ENCODE measurements at places on chromosomes 5 and 9.

DNA sequence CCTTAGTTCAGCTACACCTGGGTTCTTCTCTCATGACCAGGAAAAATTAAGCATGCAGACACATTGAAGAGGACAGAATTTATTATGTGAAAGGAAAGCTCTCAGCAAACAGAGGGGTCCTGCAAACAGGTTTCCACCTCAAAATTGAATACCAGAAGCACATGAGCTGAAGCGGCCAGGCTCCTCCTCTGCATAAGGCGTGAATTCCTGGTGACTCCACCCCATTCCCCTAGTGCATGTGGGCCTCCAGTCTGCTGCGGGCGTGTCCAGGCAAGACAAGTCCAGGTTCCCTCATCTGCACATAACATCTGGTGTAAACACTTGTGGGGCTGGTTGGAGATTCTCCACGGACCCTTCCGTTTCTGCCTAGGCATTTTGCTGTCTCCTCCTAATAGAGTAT is 1156.4 kb downstream of the FOXD4L5 start:
- DNase-seq: no peak

- peak; percentile 33 for DNase-seq
Observed at GRCh38 chr5:131379723-131380122, 115.9 kb downstream of the CDC42SE2 start.

DNA sequence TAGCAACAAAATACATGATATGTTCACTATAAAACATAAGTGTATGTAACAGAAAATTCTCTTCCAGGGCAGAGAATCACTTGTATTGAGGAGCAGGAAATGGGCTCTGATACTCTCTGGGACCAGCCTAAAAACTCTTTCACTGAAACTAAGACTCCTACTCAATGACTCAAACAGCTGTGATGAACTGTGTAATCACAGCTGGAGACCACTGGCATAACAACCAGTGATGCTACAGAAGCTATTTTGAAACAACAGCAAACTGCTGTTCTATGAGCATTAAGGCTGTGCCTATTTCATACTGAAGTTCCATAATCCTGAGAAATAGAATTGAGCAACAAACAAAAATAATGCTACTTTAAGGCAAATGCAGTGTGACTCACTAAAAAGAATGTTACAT is 594.0 kb downstream of the HINT1 start:
- DNase-seq: peak; percentile 39

GRCh38 chr9:134420974-134421432 is 94.7 kb downstream of the RXRA start:
- no peak for DNase-seq

DNA sequence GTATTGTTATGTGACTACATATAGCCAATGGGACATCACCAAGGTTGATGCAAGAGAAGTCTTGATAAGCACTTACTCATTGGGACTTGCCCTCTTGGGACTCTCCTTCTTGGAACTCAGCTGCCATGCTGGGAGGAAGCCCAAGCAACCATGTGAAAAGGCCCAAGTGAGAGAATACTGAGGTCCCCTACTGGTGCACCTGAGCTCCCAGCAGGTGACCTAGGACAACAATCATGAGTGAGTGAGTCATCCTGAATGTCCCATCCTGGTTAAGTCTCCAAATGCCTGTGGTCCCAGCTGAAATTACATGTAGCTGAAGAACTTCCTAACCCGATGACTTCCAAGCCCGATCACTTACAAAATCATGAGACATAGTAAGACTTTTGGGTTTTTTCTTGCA is 260.7 kb downstream of the ICE1 start:
- DNase-seq: no peak

GRCh38 chr9:134412298-134412711 is 86.0 kb downstream of the RXRA start:
- DNase-seq: no peak

- no peak for DNase-seq
Observed at GRCh38 chr5:98836175-98836574, 62.7 kb downstream of the RGMB start.

GRCh38 chr9:113909421-113909820 is 33.3 kb downstream of the ZNF618 start:
- no peak for DNase-seq

DNA sequence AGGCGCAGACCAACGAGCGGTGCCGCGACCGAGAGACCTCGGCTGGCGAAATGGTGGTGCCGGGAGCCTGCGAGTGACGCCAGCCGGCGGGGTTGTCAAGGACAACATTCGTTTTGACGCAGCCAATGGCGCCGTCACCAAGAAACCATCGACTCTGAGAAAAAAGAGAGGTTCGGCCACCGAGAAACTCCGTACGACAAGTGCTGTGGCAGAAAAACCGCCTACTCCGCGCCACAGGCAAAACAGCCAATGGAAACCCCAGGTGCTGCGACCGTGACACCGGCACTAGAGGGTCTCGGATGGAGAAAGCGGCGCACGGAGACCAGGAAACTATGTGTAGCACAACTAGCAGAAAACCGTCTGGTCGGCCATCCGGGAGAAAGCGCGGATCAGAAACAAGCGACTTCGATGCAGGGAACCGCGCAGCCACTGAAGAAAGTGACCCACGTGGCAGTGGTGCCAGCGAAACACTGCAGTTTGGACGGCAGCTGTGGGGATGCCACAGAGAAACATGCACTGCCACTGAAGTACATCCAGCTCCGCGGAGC is 88.8 kb downstream of the ANXA2R start:
- peak; percentile 68 for DNase-seq

- DNase-seq: no peak
Observed at GRCh38 chr9:110476251-110476650, 103.3 kb downstream of the SVEP1 start.

DNA sequence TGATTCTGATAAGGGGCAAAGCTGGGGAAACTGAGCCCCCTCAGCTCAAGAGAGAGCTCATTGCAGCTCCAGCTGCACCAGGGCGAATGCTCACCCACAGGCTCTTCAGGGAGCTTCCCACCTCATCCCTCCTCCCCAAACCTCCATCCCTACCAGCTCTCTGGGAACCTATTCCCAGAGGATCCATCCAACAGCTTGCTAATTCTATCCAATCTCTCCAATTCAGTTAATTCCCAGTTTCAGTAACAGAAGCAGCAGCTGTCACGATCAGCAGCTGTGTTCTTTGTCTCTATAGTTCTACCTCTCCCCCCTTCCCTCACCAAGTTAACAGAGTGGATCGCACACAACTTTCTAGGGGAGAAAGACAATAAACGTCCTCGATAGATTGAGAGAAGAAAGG is 135.5 kb upstream of the EFNA5 start:
- no peak for DNase-seq

GRCh38 chr5:34598177-34598794 is 57.8 kb upstream of the RAI14 start:
- peak; percentile 93 for DNase-seq

DNA sequence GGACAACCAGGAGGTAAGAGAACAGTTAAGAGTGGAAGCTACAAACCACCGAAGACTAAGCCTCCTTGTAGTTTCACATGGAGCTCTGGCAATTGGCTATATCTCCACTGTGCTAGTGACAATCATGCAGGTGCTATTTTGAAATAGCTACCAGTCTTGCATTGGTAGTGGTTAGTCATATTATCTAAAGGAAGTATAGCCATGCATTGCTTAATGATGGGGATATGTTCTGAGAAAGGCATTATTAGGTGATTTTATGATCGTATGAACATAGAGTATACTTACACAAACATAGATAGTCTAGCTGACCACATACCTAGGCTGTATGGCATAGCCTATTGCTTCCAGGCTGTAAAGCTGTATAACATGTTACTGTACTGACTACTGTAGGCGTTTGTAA is 28.4 kb downstream of the HSDL2 start:
- DNase-seq: no peak

GRCh38 chr5:88734983-88735382 is 148.0 kb downstream of the MEF2C start:
- DNase-seq: no peak

DNA sequence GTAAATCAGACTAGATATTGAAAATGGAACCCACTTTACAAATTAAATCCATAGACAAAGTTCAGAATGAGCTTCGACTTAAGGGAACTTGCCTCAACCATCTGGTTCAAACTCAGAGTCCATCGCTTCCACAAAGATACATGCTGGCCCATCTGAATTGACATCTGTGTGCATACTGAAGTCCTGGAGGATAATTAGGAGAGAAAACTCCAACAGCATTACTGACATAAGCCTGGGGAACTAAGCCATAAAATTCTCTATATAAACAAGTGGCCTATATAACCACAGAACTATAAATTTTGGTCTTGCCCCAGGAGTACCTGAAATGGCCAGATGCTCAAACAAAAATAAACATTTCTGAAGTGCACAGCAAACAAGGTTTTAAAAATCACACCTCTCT is 94.4 kb downstream of the IZUMO3 start:
- DNase-seq: no peak

- DNase-seq: no peak
Observed at GRCh38 chr9:24359046-24359445, 186.7 kb downstream of the IZUMO3 start.

- no peak for DNase-seq
Observed at GRCh38 chr5:14668181-14668591, 3.7 kb downstream of the OTULIN start.

DNA sequence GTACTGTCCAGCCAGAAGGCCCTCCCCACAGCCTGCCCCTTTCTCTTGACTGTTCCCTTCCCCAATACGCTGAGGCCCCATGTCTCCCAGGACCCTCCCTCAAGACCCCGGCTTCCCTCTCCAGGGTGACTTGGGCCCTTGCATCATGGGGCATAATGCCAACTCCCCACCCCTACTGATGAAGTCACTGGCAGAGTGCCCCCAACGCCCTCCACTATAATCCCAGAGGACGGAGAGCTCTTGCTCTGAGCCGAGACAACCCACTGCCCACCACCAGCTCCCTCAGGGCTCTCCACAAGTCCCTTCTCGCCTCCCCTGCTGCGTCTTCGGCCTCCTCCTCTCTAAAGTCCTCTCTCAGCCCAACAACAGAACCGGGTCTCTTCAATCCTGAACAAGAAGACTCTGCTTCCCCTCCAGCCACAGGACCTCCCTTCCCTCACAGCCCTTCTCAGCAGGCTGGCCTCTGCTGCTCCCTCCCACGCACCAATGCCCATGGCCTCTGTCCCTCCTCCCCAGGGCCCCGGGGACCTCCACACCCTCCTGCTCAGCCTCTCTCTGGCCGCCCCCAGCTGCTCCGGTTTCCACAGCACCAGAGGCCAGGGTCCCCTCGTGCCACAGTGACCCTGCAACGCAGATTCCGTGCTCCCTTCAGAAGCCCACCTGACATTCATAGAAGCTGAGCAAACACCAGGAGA is 47.6 kb downstream of the ADAMTS2 start:
- DNase-seq: no peak

- DNase-seq: no peak
Observed at GRCh38 chr9:109134167-109134578, 14.4 kb upstream of the TMEM245 start.

DNA sequence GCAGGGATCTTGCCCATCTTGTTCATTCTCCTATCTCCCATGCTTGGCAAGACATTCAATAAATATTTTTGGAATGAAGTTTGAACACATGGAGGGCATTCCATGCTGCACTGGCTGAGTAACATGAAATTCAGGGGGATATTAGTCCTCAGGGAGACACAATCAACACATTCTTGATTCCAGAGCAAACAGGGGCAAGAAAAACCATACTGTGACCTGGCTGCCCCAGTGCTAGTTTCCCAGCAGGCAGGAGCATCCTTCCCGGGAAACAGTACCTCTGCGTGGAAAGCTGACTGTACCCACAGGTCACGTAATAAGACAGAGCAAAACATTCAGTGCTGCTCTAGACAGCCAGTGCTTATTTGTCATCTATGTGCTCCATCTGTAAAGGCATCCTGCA is 66.3 kb upstream of the SPOCK1 start:
- peak; percentile 90 for DNase-seq

DNA sequence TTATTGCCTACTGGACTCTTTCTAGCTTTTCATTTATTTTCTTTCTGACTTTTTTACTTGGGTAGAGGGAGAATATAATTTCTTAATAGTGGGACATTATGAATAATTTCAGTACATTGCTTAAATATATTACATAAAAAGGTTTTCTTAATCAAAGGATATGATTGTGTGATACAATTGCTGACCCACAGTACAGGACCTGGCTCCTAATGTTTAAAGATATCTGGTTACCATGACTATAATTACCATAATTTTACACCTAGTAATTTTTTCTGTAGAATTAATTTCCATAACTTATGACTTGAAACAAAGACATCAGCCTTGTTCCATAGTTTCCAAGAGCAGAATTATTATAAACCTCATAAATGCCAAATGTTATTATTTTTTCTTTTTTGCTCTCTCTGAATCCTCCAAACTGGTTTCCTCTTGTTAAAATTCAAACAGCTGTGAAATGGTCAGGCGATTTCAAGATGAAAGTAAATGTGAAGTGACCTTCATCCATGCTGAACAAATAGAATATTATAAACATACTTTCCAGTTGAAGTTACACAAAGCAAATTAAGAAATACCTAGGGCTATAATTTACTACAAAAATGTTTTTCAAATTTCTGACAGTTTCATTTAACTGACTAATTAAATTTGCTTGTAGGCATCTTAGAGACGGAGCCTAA is 301.2 kb upstream of the TYRP1 start:
- no peak for DNase-seq

GRCh38 chr5:34944460-34945047 is 15.2 kb downstream of the DNAJC21 start:
- no peak for DNase-seq

DNA sequence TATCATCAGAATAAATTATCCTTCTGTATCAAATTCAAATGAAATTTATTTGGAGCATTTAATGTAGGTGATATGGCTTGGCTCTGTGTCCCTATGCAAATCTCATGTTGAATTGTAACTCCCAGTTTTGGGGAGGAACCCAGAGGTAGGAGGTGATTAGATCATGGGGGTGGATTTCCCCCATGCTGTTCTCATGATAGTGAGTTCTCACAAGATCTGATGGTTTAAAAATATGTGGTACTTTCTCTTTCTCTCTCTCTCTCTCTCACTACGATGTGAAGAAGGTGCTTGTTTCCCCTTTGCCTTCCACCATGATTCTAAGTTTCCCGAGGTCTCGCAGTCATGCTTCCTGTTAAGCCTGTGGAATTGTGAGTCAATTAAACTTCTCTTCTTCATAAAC is 678.4 kb upstream of the RGMB start:
- DNase-seq: no peak

DNA sequence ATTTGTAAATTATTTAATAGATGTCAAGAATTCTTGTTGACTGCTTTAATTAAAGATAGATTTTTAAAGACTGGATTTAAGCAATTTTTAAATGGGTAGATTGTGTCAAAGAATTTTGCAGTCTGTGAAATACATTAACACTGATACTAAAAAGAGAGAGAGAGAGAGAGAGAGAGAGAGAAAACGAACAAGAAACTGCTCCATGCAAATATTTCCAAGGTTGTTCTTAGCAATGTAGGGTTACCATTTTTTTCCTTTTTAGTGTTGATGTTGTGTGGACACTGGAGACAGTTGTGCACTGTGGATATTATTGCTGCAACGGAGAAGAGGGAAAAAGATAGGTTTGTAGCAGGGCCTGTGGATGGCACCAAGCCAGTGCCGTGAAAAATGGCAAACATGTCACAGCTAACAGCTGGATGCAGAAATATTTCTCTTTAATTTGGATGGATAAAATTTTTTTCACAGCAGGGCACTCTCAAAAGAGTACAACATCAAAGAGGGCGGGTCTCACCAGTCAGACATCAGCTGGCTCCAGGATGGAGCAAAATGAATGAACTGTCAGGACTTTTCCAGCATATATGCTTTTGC is 58.2 kb downstream of the PRDM6 start:
- DNase-seq: no peak

- no peak for DNase-seq
Observed at GRCh38 chr5:172648755-172649154, 7.7 kb downstream of the NEURL1B start.

- DNase-seq: peak; percentile 7
Observed at GRCh38 chr5:134175921-134176510, 734 bp downstream of the SKP1 start.
